ENCODE measurements at places on chromosomes 3 and 15.

GRCh38 chr15:84980196-84981053, 1.2 kb upstream of the PDE8A start:
- DNase-seq: peak; percentile 86

DNA sequence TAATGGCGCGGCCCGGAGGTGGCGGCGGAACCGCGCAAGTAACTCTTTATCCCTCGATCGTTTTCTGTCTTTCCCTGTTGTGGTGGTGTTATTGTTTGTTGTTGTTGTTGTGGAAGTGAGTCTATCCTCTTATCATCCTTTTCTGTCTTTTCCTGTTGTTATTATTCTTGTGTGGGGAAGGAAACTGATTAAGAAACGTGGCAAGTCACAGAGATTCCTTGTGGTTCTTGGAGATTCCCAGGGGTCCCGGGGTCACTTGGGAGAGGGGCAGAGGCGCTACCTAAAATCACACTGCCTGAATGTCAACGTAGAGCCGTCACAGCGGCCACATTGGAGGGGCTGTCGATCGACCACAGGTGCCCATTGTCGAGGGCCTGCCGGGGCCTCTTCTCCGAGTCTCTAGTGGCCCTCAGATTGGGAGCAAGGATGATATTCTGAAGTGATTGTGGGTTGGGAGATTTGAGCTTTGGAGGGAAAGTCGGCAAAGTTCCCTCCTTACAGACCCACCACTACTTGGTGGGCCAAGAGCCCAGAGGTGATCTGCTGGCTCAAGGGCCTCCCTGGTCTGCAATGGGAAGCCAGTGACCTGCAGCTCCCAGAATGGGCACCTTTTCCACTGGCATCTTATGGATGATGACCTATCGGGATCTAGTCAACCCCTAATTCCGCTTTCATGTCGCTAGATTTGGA, 790 bp downstream of the PARP14 start:
- DNase-seq: no peak

DNA sequence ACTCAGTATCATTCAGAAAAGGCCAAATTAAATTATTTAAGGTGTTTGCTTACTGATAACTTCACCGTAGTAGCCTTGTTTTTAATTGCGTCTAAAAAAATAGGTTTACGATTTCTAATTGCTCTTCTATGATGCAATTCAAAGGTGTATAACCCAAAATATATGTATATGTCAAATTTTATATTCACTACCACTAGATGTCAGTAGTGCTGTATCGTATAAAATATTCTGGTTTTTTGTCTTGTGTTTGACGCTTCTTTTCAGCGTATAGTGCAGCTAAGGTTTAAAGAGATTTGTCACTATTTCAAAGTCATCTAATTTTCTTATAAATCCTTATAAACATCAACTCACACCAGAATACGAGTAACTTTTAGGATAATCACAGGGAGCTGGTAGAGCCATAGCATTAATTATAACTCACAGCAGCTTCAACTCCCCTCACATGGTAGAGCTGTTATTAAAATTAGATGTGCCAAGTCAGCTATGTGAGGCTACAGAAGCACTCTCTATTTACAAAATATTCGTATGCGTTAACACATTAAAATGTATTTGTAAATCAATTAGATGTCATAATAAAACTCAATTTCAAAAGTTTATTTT, 3.5 kb downstream of the PFN2 start:
- no peak for DNase-seq

DNA sequence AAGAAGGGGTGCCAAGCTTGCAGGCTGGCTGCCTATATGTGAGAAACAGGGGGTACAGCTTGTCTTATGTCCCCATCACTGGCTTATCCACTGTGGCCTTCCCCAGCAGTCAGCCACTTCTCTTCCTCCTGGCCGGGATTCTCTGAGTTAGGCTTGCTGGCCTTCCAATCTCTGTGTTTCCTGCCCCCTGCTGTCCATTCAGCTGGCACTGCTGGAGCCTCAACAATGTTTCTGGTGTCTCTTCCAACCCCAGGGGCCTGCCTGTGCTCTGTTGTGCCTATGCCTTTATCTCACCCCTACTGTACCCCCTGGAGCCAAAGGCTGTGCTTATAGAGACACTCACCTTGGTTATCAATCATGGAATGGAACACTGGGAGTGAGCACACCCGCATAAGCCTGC, 36.5 kb downstream of the ANAPC13 start:
- no peak for DNase-seq

DNA sequence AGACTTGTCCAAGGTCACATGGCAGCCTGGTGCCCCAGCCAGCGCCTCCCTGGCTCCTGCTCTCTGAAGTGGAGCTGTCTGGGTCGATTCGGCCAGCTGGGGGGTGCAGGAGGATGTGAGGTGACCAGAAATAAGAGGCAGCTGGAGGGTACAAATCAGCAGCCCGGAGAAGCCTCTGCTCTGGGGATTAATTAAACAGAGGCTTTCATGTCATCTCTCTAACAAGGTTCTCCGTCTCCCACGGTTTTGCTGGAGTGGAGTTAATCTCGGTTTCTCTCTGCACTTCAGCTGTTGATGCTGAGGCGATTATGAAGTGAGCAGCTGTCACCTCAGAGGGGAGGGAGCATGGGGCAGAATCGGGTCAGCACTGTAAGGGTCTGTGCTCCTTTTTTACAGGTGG, 236.8 kb downstream of the TLE3 start:
- no peak for DNase-seq

DNA sequence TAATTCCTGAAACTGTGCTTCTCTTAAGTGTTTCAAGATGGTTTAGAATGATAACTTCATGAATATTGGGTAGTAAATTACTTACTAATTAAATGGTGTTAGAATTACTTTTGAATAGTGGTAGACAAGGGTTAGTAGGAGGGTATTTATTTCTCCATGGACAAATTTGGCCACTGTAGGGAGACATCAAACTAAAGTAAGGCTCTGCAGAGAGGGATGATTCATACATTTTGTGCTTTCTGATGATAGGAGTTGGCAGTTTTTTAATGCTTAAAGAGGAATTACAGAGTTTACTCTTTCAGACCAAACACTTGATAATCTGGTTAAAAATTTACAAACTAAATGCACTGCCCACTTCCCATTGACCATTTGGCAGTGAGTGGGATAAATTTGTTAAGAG, 127.6 kb downstream of the NAALADL2 start:
- DNase-seq: no peak

- no peak for DNase-seq
Observed at GRCh38 chr3:82130046-82130445, 368.6 kb upstream of the GBE1 start.

DNA sequence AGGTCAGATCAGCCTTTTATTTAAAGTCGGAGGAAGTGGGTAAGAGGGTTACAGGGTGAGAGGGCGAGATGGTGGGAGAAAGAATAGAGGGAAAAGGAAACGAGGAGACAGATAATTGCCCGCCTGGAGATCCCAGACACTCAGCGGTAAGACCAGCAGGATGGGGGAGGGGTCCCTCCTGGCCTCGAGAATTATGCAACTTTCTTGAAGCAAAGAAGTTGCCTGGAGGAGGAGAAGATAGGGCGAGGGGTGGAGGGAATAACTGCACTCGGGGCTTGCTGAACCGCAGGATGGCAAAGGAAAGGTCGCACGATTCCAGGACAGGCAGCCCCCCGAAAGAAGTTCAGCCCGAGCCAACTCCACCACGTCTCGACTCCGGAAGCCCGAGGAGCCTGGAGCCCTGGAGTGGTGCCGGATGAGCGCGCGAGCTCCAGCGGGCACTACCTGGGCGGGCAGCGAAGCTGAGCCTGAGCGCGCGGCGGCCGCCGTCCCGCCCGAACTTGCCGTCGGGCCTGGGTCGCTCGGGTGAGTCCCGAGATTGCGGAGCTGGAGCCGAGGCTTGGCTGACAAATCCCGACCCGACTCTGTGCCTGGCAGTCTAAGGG, 402 bp downstream of the WWTR1 start:
- no peak for DNase-seq

DNA sequence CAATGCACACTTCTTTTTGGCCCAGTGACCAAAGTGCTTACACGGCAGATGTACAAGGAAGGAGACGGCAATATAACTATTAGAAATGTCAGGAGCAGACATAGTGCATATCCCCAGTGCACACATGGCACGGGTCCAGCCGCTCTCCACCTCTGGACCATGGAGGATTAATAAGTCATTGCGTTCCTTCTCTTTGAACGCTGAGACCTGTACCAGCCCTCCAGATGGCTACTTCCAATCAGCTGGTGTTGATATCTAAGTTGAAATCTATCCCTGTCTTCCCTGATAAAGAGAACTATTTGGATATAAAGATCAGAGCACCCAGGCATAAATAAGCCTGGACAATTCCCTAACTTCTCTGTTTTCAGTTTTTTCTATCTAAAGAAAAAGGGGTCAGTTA, 212.5 kb downstream of the CADPS start:
- no peak for DNase-seq

GRCh38 chr15:47822048-47822447, 104.7 kb downstream of the SEMA6D start:
- no peak for DNase-seq

- no peak for DNase-seq
Observed at GRCh38 chr3:191430103-191430502, 30.9 kb upstream of the PYDC2 start.

DNA sequence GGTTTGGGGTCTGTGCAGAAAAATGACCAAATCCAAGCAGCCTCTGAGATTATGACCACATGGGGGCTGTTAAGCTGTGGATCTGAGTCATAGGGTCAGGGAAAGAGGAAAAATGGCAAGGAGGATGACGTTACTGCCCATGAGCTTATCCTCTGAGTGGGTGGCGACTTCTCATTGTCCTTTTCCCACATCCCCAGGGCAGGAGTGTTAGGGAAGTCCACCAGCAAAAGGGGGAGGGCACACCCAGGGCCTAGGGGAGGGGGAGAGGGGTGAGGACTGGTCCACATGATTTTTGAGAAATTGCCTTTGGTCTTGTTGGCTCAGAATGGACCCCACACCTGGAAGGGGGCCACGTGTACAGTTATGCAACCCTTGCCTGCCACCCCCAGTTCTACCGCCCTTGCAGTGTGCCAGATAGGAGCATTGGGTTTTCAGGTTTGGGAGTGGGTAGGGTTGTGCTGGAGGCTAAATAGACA, 2.6 kb downstream of the CD276 start:
- DNase-seq: no peak

- peak; percentile 87 for DNase-seq
Observed at GRCh38 chr15:45429941-45430792, 51.8 kb upstream of the GATM start.
